ENCODE measurements at places on chromosomes 2 and 18.

GRCh38 chr18:64876833-64877232 is 727.9 kb upstream of the LINC00305 start:
- no peak for DNase-seq

DNA sequence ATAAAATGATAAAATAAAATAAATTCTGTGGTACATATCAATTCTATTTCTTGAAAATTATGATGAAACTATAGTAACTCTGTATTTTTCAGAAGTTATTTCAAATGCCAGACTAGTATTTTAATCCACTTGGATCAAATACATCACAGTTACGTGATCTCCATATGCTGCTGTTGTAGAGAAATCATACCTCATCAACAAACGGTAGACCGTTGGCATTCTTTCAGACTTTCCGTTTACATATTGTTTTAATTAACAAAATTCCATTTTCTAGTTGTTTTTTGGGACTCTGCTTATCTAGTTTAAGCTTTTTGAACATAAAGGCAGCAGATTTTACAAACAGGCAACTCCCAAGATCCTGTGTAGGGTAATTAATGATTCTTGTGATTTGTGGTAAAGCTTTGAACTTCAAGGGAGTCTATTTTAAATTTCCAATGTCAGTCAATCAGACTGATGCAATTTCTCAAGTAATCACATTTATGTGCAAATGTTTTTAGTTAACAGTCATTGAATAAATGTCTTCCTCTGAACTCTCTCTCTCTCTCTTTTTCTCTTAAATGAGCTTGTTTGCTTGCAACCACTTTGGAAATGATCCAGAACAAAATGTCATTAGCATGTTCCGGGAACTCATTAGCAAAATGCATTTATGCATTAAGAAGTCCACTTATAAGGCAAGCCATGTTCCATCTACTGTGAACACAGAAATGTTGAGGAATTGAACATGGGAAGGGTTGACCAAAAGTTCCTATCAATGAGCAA is 31.8 kb downstream of the NYAP2 start:
- no peak for DNase-seq

GRCh38 chr2:15348045-15348444 is 213.1 kb downstream of the NBAS start:
- DNase-seq = no peak

GRCh38 chr2:218962859-218963492 is 3.5 kb downstream of the CDK5R2 start:
- DNase-seq = no peak

- DNase-seq = no peak
Measured at GRCh38 chr2:56177420-56178220, 6.2 kb upstream of the CCDC85A start.

DNA sequence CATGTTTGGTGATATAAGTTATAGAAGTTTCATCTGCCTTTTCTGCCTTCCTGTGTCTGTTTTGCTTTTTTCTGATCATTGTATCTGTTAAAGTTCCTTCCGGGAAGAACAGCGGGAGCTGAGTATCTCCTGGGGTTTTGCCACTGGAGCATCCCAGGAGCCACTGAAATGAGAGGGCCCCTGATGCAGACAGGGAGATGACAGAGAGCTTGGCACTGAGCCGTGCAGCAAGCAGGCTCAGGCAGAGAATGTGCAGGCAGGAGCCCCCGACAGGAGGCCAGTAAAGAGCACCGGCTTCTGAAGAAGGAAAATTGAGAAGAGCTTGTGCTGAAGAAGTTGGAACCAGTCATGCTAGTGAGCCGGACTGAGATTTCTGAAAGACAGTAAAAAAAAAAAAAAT is 137.8 kb downstream of the TDRD15 start:
- no peak for DNase-seq

DNA sequence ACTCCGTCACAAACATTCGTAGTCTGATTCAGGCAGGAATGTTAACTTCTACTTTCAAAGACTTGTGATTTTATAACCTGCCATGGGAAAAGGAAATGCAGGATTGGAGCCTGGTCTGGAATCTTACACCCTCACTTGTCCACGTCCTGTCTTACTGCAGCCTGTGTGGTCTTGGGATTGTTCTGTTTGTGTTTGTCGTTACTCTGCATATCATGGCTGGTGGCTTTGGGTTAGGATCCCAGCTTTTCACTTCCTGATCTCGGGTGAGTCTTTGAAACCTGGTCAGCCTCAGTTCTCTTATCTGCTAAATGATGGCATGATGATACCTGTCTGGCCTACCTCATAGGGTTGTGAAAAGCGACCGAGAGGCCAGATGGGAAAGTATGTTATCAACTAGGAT is 34.6 kb downstream of the SH3BP4 start:
- DNase-seq = no peak

Measured in coronary artery (tissue), 2 donors.